ENCODE measurements at places on chromosomes 12 and 14.

DNA sequence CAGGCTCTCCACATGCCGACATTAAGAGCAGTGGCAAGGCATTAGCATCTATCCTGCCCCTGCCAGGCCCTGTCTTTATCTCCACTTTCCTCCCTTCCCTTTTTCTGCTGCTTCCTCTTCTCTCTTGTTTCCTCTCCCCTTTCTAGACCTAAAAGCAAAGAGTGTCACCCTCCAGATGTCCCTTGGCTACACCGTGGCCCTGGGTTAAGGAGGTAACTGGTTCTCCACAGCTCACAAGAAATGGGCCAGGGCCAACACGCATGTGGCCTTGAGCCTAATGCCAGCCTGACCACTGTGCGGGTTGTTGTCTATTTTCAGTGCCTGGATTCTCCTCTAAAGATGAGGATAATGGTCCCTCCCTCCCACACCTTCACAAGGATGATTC, 41.7 kb upstream of the DDX11 start:
- DNase-seq = no peak

GRCh38 chr14:103228866-103229265, 105.2 kb upstream of the EIF5 start:
- no peak for DNase-seq

- no peak for DNase-seq
These were observed 549.6 kb downstream of the DIO2 start for GRCh38 chr14:79661752-79662151.

DNA sequence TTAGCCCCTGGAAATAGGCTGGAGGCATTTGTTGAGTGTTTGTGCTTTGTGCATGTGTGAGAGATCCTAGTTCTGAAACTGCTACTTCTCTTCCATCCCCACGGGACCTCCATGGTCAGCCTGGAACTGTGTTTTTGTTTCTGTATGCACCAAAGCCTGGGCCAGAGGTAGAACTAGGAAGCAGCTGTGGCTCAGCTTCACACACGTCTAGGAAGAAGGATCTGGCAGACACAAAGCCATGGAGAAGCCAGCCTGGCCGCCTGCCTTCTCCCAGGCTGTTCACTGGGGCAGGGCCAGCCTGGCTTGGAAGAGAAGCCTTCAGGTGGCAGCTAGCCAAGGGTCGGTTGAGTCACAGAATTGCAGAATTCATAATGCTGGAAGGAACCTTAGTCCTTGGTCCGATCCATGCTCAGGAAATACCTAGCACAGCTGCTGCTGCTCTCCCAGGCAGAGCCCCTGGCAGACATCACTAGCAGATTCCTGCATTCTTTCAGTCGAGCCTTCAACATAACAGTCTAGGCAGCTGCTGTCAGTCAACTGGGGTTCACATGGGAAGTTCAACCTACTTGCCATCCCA, 27.0 kb downstream of the RIN3 start:
- no peak for DNase-seq

- no peak for DNase-seq
These were observed 44.6 kb upstream of the FAR2 start for GRCh38 chr12:29104516-29104915.

DNA sequence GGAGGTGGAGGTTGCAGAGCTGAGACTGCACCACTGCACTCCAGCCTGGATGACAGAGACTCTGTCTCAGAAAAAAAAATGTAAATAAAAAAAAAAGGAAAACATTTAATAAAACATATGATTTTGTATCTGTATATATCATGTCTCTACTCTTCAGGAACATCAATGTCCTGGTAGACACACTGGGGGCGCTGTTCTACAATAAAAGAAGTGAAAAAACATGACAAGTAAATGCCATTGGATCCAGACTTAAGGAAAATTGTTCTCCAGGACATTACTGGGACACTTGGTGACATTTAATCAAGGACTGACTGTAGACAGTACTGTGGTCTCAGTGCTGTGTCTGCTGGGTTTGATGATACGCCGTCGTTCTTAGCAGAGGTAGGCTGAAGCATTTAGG, 15.5 kb upstream of the KLC1 start:
- no peak for DNase-seq

DNA sequence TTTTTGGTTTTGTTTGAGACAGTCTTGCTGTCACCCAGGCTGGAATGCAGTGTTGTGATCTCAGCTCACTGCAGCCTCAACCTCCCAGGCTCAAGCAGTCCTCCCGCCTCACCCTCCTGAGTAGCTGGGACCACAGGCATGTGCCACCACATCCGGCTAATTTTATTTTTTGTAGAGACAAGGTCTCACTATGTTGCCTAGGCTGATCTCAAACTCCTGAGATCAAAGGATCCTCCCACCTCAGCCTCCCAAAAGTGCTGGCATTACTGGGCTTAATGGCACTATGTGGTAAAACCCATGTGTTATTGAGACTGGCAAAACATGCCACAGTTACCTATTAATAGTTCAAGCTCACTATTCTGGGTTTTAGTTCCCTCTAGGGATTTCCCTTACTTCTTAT, 51.2 kb upstream of the KCNH3 start:
- no peak for DNase-seq

DNA sequence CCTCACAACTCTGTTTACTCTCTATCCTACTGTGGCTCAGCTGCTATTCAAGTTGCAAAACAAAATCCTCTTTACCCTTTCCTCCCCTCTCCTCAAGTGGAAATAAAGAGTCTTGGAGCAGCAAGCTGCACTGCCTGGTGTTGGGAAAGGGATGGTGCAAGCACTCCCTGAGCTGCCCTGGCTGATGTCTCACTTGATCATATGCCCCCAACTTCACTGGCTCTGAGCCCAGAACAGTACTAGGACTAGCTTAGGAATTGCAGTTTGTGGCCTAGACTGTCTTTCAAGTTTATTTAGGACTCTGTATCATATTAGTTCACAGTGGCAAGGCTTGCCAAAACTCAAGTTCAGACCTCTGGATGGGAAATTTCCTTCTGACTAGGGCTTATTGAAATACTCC, 1683.8 kb upstream of the SEL1L start:
- DNase-seq = no peak

DNA sequence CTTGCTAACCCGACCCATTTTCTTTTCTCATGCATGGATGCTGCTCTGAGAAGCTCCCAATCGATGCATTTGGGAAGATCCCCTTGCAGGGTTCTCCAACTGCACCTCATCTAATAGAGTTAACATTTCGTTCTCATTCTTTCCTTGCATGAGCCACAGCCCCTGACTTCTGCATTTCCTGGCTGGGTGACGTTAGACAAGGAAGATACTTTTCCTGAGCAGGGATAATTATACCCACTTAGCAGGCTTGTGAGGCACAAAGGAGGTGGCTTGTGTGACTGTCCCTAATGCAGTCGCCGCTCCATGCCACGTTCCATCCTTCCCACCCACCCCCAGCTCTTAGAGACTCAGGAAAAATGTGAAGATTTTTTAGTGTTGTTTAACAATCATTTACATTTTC, 195.1 kb downstream of the CHST11 start:
- no peak for DNase-seq

DNA sequence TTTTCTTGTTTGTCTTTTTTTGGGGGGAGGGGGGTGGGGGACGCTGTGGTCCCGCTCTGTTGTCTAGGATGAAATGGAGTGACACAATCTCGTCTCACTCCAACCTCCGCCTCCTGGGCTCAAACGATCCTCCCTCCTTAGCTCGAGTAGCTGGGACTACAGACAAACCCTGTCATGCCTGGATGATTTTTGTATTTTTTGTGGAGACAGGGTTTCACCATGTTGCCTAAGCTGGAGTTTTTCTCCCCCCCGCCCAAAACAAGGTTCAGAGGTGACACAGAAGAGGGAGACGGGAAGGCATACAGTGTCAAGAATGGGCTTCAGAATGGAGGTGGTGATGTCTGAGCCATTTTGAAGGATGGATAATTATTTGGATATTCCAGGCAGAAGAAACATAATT, 116.9 kb upstream of the ATF1 start:
- no peak for DNase-seq

GRCh38 chr12:712172-712863, 40.1 kb upstream of the WNK1 start:
- no peak for DNase-seq

- DNase-seq = no peak
These were observed 4.2 kb downstream of the SCNN1A start for GRCh38 chr12:6370994-6371754.

- no peak for DNase-seq
These were observed 131.6 kb upstream of the FRMD6 start for GRCh38 chr14:51520087-51520486.

DNA sequence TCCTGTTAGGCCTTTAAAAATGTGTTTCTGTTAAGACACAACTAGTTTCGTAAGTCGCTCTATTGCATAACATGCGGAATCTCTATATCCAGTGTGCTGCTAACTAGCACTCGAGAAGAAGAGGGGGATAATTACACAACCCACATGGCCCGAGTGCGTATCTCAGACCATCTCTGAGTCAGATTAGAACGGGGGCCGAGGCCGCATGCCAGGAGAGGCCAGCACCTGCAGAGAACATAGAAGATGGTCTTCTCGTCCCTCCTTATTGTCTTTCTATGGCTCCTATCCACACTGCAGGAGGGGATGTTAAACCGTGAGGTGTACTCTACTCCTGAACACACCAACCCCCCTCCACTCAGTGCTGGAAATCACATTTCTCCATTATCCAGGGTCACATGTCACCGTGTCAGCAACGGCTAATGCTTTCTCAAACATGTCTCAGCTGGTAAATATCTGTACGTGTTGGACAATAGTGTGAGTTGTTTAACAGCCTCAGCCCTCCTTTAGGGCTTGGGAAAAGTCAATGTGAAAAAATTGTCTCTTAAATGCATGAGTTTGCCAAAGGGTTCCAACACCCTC, 56.3 kb downstream of the CCDC88C start:
- DNase-seq = no peak

- DNase-seq = no peak
These were observed 1.4 kb upstream of the SOX5 start for GRCh38 chr12:23950775-23951451.

DNA sequence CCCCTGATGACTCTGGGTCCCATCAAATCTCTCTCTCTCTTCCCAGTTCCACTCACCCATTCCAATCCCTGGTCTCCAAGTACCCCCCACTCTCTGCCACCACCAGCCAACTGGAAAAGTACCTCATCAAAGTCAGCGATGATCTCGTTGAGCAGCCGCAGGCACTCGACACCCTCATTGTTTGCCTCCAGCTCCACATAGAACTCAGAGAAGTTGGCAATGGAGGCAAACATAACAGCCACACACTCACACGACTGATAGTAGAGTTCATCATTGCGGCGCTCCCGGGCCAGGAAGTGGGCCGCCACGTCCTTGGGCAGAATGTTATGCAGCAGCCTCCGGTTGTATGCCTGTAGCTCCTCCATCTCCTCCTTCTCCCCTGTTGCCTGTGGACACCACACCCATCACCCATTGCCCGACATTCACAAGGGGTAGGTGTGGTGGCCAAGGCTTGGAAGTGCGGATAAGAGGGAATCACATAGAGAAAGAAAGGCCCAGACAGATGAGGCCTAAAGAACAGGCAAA, 17.2 kb downstream of the ADCY6 start:
- DNase-seq = no peak

DNA sequence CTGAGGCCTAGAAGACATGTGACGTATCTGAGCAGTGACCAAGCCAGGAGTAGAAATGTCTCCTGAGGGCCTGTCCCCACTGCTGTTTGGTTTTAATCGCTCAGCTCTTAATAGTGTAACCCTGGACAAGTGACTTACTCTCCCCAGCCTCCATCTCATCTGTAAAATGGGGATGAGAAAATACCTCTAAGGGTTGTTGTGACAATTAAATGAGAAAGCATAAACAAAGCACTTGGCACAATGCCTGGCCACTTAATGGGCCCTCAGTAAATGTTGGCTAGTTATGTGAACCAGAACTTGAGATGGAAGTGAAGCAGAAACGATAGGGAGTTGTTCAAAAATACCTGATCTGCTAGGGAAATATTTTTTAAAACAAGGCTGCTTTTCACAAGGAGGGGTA, 58.2 kb downstream of the HMGA2 start:
- no peak for DNase-seq

GRCh38 chr12:54016478-54016964, 7.7 kb downstream of the HOXC8 start:
- no peak for DNase-seq

- no peak for DNase-seq
These were observed 1749.6 kb upstream of the FLRT2 start for GRCh38 chr14:83780321-83780720.

DNA sequence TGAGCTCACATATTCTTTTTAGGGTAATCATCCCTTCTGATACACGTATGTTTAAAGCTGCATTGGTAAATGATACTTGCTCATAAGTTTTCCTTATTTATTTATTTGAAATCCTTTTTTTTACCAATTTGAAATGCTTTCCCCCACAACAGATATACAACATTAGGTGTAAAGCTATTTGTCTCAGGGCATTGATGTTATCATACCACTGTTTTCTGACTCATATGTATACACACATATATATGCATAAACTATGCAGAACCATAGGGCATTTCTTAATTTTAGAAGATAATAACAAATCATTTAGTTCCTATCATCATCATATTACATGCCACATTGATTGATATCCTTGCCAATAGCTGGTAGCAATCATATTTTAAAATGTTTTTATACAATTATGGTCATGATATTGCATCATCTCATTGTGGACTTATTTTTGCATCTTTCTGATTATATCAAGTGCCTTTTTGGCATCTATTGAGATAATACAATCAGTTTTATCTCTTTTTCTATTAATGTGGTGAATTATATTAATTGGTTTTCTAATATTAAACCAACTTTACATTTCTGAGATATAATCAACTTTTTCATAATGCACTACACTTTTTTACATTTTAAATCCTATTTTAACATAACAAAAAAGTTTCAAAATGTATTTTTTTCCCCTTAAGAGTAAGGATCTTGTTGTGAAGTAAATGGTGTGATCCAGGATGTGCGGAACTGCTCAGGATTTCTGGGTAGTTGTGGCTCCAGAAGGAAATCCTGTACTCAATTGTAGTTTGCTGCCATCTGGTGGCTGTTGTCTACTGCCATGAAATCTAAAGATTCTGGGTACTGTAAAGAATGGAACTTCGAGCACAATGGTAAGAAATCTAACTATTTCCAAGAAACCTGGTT, 16.7 kb downstream of the OR9K2 start:
- peak; percentile 9 for DNase-seq

DNA sequence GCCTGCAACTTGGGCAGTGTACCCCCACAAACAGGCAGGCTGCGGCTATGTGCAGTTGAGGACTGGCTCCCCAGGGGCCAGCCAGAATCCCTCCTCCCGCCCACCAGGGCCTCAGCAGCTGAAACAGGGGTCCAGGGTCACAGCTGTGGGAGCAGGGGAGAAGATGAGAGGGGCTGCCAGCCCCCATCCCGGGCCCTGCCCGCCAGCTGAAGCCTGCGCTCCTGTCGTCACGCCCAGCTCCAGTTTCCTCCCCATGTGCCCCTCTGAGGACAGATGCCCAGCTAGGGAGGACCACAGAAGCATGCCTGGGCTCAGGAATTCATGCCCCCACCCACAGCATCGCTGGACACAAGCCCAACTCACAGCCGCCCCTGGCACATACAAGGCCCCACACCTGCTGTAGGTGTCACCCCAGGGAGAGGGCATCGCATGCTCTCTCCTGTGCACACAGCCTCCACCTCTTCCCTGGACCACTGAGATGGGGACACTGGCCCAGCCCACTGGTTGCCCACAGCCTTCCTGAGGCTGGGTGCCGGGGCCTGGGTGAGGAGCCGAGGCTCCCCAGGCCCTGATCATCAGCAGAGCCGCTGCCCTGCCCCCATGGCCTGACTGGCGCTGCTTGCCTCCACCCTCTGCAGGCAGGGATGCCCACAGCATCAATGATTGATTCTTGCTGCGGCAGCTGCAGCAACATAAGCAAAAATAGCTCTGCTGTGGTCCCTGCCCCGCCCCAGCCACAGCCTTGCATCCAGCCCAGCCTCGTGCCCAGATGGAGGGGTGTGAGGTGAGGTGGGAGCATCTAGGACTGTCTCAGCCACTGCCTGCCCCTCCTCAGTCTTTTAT, 3.7 kb upstream of the CLBA1 start:
- DNase-seq = no peak

- DNase-seq = no peak
These were observed 610 bp downstream of the VSIG10 start for GRCh38 chr12:118103201-118103600.

Measured in stimulated activated CD4-positive, alpha-beta T cell treated with anti-CD3 and anti-CD28 coated beads, TNF-alpha, amount 100 ng/mL, for 24 hours (primary cell).